Activated CD4-positive, alpha-beta T cell treated with anti-CD3 and anti-CD28 coated beads for 1 hour (primary cell): ENCODE measurements at places on chromosomes 1 and 21.

- no peak for DNase-seq
These were observed 32.5 kb upstream of the SARS1 start for GRCh38 chr1:109181085-109181806.

GRCh38 chr1:116078699-116079223, 32.4 kb upstream of the MAB21L3 start:
- no peak for DNase-seq

GRCh38 chr1:237858992-237859391, 31.7 kb downstream of the ZP4 start:
- DNase-seq: no peak

DNA sequence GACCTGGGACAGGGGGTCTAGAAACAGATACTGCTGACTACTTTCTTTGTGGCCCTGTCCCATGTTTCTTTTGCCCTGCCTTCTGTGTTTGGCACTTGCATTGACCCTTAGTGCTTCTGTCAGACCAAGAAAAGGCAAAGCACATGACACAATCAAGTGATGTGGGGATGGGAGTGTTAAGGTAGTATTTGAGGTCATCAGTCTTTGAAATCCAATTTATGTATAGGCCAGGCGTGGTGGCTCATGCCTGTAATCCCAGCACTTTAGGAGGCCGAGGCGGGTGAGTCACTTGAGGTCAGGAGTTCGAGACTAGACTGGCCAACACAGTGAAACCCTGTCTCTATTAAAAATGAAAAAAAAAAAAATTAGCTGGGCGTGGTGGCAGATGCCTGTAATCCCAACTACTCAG, 26.0 kb downstream of the SERBP1 start:
- no peak for DNase-seq

- DNase-seq: no peak
These were observed 54.7 kb upstream of the ARHGEF16 start for GRCh38 chr1:3399732-3400131.

DNA sequence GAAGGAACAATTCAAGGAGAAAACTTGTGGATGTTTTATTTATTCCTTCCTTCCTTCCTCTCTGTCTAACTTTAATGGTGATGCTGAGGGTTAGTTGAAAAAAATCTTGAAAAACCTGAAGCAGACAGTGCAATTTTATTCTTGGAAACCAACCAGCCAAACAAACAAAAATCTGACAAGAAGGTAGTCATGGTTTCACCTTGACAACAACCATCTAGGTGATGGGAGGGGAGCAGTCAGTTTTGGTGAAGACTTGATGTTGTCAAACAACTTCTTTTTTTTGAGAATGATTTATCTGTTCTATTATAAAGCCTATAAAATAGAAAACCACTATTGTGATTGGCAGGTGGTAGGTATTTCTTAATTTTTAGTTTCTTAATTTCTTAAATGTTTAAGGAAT, 92.4 kb upstream of the GPR88 start:
- no peak for DNase-seq

DNA sequence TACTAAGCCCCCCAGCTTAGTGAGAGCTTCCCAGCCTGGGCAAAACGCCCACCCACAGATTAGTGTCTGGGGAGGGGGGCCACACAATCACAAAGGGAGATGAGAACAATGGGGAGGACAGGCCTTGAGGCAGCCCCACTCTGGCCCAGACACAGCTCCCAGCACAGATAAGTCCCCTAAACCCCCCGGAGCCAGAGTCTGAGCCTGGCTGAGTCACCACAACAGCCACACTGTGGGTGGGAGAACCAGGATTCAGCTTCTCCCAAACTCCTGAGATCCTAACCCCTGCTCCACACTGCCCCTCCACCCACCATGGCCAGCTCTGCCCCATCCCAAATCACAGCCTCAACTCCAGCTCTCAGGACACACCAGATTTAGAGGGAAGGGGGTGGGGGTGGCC, 4.2 kb downstream of the NECTIN4 start:
- DNase-seq: no peak

DNA sequence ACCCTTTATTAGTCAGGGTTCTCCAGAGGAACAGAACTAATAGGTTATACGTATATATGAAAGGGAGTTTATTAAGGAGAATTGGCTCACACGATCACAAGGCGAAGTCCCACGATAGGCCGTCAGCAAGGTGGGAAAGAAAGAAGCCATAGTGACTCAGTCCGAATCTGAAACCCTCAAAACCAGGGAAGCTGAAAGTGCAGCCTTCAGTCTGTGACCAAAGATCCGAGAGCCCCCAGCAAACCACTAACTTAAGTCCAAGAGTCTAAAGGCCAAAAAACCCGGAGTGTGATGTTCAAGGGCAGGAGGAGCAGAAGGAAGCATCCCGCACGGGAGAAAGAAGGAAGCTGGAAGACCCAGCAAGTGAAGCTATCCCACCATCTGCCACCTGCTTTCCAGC, 9.9 kb downstream of the IFNLR1 start:
- DNase-seq: no peak

DNA sequence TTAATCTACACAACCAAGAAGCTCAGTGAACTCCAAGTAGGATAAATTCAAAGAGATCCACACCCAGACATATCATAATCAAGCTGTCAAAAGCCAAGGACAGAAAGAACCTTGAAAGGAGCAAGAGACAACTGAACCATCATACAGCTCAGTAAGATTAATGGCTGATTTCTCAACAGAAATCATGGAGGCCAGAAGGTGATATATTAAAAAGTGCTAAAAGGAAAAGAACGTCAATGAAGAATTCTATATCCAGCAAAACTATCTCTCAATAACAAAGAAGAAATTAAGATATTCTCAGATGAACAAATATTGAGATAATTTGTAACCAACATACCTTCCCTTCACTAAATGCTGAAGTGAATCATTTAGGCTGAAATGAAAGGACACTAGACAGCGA, 161.8 kb downstream of the TRABD2B start:
- no peak for DNase-seq

GRCh38 chr1:78142736-78143135, 97.0 kb downstream of the GIPC2 start:
- no peak for DNase-seq

GRCh38 chr21:35222541-35222941, 173.4 kb upstream of the RUNX1 start:
- DNase-seq: no peak

- DNase-seq: no peak
These were observed 888 bp upstream of the COL18A1 start for GRCh38 chr21:45403825-45404729.

DNA sequence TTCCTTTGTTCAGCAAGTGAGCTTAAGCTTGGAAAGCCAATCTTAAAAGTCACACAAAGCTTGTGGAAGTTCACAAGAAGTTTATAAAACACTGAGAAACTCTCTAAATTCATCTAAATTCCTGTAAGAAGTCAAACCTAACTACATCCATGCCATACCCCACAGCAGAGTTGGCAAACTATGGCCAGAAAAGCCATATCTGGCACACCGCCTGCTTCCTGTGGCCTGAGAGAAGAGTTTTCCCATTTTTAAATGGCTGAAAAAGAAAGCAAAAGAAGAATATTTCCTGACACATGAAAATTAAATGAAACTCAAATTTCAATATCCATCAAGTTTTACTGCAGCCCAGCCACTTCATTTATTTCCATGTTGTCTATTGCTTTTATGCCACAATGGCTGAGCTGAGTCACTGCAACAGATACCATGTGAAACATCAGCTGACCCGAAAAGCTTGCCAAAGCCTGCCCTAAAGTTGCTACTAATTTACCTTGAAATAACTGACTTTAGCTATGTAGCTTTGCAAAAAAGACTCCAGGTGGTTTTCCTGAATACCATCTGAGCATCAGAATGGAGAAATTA, 237.1 kb downstream of the SLC45A1 start:
- no peak for DNase-seq

DNA sequence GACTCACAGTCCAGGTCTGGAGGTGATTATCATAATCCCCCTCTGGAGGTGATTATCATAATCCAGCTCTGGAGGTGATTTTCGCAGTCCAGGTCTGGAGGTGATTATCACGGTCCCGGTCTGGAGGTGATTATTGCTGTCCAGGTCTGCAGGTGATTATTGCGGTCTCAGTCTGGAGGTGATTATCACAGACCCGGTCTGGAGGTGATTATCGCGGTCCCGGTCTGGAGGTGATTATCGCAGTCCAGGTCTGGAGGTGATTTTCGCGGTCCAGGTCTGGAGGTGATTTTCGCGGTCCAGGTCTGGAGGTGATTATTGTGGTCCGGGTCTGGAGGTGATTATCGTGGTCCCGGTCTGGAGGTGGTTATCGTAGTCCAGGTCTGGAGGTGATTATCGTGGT, 76.6 kb downstream of the SDCCAG8 start:
- DNase-seq: no peak

- DNase-seq: no peak
These were observed 125.1 kb downstream of the NFIA start for GRCh38 chr1:61207416-61207815.

GRCh38 chr1:220927442-220927841, 48.2 kb downstream of the HLX start:
- DNase-seq: no peak
